SW480 (cell line): ENCODE measurements at places on chromosomes 13 and 19.
A peak's percentile ranks its signal among the peaks of the same experiment; 100 is the strongest.

- DNase-seq, result no peak
Measured at GRCh38 chr13:102901056-102901455, 55.2 kb downstream of the ERCC5 start.

- no peak for DNase-seq
Measured at GRCh38 chr13:52387721-52388120, 18.3 kb downstream of the THSD1 start.

DNA sequence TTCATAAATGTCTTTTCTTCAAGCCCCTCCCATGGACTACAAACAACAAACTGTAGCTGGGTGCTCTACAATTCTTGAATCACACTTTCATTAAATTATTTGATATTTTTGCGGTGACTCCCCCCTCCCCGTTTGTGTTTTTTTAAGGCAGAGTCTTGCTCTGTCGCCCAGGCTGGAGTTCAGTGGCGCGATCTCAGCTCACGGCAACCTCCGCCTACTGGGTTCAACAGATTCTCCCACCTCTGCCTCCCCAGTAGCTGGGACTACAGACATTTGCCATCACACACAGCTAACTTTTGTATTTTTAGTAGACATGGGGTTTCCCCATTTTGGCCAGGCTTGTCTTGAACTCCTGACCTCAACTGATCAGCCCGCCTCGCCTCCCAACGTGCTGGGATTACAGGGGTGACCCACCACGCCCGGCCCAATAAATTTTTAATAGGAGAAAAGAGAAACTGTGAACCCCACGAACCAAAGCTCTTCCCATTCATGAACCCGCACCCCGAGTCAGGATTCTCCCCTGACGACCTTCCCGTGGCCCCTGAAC lies 703 bp downstream of the ZNF506 start:
- no peak for DNase-seq

DNA sequence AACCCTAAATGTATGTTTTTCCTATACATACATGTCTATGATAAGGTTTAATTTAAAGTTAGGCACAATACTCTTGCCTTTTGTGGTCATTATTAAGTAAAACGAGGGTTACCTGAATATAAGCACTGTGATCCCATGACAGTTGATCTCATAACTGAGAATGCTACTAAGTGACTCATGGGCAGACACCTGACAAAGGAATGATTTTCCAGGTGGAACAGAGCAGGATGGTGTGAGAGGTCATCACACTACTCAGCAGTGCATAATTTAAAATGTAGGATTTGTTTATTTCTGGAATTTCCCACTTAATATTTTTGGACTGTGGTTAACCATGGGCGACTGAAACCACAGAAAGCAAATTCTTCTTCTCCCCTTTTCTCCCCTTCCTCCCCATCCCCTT lies 178.9 kb downstream of the UGGT2 start:
- no peak for DNase-seq

DNA sequence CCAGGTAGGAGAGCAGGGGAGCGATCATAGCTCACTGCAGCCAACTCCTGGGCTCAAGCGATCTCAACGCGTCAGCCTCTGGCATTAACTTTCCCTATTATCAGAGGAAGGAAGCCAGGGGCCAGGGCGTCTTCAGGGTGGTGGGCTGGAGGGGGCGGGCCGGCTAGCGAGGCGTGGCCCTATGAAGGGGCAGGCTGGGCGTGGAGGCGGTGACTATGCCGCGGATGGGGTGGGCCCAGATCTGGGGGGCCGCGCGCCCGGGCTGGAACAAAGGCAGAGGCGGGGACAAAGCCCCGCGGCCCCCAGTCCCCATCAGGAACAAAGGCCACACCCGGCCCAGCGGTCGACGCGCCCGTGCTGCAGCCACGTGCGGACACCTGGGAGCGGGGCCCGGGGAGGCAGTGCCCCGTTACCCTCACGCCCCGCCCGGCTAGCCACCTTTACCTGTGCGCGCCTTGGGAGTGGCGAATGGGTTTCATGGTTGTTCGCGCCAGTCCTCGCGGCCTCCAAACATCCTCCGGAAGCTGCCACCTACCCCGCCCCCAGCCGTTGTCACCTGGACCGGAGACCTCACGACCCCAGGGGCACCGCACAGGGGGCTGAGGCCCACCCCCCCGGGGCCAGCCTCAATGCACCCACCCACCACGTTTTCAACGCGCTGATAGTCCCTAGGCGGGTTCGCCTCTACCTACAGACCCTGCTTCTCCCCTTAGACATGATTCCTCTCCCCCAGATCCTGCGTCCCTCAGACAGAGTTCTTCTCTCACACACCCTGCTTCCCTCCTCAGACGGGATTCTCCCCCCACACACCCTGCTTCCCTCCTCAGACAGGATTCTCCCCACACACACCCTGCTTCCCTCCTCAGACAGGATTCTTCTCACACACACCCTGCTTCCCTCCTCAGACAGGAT lies 5.4 kb upstream of the TRIM28 start:
- peak; percentile 91 for DNase-seq

GRCh38 chr19:12194827-12195731 lies 32.2 kb downstream of the ZNF136 start:
- no peak for DNase-seq

DNA sequence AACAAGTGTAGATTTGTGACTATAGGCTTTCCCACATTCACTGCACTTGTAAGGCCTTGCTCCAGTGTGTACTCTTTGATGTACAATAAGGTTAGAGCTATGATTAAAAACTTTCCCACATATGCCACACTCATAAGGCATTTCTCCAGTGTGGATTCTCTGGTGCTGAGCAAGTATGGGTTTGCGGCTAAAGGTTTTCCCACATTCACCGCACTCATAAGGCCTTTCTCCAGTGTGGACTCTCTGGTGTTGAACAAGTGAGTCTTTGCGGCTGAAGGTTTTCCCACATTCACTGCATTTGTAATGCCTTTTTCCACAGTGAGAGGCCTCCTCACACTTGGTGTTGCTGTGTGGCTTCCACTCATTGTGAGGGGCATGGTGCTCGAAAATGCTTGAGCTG lies 3.7 kb downstream of the ZNF772 start:
- no peak for DNase-seq

DNA sequence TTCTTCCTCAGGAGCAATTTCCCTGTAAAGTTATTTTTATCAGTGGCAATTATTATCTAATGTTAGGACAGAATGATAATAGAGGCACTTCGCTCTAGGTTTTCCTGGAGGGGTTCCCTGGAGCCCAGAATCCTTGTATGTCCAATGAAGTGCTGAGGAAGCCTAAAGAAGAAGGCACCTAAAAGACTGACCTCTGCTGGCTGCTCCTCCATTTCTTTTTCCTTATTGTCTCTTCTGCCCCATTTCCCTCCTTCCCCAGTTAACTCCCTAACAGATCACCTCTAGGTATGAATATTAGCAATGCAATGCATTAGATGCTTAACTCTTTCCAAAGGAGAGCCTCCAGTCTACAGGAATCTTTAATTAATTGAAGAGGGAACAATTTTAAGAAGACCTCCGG lies 985.4 kb downstream of the DIAPH3 start:
- DNase-seq, result no peak
